Activated T-helper 1 cell treated with Interleukin-2 at 50 U/mL for 16 hours (primary cell): ENCODE measurements at places on chromosomes 5 and 9.

DNA sequence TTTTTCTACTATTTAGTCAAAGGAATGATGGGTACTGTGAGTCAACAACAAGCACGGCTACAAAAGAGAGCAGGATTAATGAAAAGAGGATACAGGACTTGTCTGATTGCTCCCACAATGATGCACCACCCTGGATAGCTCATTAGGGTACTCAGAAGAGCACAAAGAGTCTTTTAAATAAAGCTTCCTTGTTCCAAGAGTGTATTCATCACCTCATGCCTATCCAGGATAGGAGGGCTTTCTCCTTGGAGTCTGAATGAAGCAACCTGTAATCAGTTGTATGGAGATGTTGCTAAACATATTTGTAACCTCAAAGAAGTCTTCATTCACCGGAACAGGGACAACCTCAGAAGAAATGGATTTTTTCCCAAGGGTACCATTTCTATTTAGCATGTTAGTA, 219.5 kb upstream of the TMEM161B start:
- DNase-seq, result no peak

- DNase-seq, result no peak
Measured at GRCh38 chr5:66987949-66988838, 208.4 kb downstream of the CD180 start.

- DNase-seq, result no peak
Measured at GRCh38 chr5:152456815-152457443, 51.9 kb upstream of the NMUR2 start.

DNA sequence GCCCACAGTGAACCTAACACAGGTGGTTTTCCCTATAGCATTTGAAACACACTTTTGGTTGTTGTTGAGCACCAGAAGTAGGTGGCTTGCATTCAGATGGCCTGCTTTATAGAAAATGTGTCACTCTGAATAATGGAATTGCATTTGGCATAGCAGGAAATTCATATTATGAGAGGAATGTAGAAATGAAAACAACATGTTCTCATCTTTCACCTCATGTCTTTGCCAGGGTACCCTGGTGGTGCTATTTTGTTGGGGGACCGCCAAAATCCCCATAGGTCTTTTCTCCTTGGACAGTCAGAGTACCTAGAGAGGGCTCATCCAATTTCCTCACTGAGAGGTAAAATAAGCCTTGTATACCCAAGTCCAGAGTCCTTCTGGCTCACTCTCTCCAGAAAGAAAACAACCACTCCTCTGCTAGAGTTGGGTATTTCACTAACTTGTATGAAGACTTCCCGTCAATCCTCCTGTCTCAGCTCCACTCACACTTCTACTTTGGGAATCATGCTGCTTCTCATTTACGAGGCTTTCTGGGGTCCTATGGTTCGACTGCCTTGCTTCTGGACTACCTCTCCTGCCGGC, 67.4 kb downstream of the MRPS27 start:
- DNase-seq, result no peak

GRCh38 chr9:81522716-81523551, 166.4 kb downstream of the TLE1 start:
- DNase-seq, result no peak

- no peak for DNase-seq
Measured at GRCh38 chr5:85462957-85463356, 1078.3 kb upstream of the EDIL3 start.

DNA sequence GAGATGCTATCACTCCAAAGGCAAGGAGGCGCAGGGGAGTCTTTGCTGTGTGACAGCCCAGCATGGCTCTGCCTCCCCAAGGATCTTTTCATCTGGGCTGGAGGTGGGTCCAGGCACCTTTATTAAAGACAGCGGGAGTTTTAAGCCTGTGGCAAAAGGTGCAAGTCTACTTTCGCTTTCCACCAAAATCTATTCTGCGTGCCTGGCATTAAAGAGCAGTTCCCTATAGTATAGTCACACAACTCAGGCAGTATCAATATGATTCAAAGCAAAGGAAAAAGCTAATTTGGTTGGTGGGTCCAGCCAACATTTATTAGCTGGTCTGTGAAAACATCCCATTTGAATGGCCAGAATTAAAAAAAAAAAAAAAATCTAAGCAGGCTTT, 398.7 kb downstream of the EBF1 start:
- no peak for DNase-seq

GRCh38 chr5:7422316-7423106, 26.6 kb downstream of the ADCY2 start:
- no peak for DNase-seq

GRCh38 chr5:79229357-79230174, 6.4 kb upstream of the JMY start:
- DNase-seq, result no peak

DNA sequence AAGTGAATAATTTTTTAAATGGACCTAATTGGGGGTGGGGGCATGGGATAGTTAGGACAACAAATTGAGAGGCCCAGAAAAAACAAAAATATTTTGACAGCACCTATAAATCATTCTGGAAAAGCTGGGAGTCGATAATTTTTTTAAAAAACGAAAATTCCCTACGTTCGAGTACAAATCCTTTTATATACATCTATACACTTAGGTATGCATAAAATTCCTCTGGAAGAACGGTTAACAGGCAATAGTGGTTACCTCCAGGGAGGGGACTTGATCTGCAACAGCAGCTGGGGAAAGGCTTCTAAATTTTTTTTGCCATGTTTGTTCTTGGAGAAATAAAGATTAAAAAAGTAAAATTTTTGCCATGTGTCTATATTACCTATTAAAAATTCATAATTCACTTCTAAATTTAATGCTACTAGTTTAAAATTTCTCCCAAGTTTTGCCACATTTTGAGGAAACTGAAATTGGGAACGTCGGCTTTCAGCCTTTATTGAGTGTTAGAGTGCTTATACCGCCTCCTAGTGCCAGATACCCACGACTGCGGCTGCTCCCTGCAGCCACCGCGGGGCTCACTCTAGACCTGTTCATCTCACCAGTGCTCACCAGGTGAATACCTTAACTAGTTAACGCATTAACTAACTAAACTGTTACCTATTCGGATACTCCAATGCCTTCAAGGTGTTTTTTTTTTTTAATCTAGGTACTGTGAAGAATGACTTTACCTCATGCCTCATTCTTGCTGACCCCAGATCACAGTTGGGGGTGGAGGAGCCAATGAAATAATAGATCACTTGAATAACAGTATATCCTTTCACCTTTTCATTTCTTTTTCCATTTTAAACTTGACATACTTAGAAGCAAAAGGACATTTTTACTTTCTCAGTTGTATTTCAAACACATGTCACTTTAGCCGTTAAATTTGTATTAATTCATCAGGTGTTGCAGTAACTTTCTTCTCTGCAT, 1.8 kb upstream of the BHMT start:
- DNase-seq, result no peak

- DNase-seq, result no peak
Measured at GRCh38 chr5:164818445-164818844, 1313.0 kb downstream of the MAT2B start.

DNA sequence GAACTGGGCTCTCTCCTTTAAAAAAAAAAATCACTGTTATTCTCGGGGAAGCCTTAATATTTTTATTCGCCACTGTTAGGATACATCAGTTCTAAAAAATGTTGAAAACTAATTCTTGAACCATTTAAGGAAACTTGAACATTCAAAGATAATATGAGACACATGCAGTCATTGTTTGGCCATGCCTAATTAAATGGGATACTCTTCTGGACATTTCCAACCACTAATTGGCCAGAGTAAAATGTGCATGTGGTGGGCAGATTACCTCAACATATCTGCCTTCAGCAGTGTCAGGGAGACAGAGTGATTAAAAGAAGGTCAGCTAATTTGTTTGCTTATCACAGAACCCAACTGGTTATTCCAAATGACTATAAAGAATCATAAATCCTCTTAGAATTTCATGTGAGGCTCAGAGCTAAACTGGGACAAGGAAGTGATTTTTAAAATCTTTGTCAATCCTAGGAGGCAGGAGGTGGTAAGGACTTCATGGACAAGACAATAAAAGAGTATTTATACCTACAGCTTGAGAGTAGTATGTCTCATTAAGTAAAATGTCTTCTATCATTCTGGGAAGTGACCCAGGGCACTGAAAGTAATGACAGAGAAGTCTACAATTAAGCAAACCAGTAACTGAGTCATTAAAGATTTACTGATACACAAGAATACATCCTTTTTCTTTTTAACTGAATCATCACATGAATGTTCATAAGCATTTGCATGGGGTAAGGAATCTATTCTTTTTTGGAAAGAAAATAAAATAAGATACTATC, 242.9 kb upstream of the TRPM3 start:
- no peak for DNase-seq

DNA sequence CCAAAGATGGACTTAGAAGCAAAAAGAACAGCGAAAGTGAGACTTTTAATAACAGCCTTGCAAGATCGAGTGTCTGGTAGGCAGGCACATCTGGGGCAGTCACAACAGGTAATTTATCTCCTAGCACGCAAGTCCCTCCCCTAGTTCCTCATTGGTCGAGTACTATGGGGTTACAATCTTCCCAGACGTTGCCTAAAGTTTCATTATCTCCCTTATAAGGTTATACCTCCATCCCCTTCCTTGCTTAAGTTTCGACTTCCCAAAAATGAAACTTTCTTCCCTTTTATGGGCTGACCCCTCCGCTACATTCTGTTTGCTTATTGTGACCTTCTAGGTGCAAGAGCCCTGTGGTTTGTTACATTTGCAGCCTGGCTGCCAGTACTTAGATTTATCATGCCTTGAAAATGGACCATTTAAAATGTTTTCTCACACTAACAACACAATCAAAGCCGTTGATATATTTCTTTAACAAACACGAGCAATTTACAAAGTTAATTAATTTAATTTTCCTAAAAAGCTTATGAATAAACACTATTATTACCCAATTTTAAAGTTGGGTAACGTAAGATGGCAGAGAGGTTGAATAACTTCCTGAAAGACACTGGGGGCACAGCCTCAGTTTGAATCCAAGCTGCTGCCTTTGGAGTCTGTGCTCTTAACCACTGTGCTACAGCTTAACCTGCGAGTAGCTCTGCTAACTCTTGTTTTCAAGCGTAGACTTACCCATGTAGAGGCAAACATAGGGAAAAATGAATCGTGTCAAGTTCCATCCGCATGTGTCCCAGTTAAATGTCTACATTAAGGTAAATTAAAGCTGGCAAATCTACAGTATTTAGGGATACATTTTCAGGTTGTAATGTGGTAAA, 91.7 kb downstream of the EDIL3 start:
- no peak for DNase-seq

GRCh38 chr9:136242918-136243525, 2.6 kb downstream of the QSOX2 start:
- no peak for DNase-seq

DNA sequence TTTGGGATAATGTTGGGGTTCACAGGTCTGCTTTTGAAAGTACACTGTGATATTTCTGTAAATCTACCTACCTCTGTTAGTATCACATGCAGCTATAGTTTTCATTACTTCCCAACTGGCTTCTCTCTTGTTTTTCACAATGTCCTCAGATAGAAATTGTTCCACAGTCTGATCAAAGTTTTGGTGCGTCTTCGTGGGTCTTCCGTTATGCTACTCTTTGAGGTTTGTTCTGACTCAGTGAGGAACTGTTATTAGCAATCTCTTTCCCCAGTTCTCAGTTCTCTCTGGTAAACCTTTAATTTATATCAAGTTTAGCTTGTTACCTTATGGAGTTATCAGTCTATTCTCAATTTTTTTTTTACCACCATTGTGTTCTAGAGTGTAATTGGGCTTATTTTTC, 2061.2 kb upstream of the CDH9 start:
- DNase-seq, result no peak

GRCh38 chr9:130138171-130138653, 34.0 kb upstream of the NCS1 start:
- DNase-seq, result no peak

- no peak for DNase-seq
Measured at GRCh38 chr5:73591698-73592501, 26.4 kb downstream of the UTP15 start.
